ENCODE measurements at places on chromosomes 2 and 18.

GRCh38 chr2:233817361-233817911 is 36.9 kb downstream of the HJURP start:
- no peak for DNase-seq

DNA sequence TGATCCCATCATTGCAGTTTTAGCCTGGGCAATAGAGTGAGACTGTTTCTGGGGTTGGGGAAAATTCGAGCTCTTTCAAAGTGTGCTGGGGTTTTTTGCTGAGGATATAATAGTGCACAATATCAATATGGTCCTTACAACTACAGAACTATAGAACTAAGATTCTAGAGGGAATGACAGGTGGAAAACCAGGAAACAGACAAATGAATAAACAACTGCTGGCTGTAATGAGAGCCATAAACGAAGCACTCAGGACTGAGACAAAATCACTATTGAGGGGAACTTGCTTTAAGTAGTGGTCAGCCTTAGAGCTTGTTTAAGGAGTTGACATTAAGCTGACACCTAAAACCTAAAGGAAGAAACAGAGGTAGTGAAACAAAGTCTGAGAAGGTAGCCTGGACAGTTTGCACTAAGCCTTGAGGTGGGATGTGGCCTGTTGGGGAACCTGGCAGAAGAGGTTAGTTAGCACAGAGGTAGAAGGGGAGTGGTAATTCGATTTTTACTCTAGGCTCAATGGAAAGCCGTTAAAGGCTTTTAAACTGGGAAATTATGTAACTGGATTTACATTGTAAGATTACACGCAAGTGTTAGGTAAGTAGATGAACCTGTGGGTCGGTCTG is 33.8 kb downstream of the LCLAT1 start:
- no peak for DNase-seq

DNA sequence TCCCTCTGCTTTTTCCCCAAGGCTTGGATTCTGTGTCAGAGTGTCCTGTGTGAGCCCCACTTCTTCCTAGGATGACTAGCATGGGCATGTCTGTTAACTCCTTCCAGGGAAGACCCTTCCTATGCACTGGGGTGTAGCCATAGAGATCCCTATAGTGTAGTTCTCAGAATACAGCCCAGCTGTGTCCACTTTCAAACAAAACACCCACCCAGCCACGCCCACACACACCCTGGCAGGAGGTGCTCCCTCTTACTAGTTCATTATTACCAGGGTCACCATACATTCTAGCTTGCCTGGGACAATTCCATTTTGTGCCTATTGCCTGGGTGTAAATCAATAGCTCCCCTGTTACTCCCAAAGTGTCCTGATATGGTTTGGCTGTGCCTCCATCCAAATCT is 195.6 kb downstream of the MYCN start:
- DNase-seq = no peak

- no peak for DNase-seq
These were observed 55.2 kb downstream of the ANKRD12 start for GRCh38 chr18:9191658-9192256.

DNA sequence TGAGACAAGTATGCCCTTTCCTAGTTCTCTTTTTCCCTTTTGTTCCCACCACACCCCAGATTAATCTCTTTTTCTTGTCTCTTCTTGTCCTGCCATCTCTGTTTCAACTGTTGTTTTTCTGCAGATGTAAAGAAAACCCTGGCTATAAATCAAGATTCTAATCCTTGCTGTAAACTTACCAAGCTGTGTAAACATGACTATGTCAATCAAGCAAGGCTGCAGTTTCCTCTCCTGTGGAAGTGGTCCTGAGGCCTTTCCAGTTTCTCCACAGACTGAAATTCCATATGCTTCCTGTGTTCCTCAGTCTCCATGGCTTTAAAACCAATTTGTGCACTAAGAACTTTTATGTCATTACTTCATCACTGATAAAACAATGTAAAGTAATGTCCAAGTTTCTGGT is 288.8 kb upstream of the PIK3C3 start:
- DNase-seq = no peak

DNA sequence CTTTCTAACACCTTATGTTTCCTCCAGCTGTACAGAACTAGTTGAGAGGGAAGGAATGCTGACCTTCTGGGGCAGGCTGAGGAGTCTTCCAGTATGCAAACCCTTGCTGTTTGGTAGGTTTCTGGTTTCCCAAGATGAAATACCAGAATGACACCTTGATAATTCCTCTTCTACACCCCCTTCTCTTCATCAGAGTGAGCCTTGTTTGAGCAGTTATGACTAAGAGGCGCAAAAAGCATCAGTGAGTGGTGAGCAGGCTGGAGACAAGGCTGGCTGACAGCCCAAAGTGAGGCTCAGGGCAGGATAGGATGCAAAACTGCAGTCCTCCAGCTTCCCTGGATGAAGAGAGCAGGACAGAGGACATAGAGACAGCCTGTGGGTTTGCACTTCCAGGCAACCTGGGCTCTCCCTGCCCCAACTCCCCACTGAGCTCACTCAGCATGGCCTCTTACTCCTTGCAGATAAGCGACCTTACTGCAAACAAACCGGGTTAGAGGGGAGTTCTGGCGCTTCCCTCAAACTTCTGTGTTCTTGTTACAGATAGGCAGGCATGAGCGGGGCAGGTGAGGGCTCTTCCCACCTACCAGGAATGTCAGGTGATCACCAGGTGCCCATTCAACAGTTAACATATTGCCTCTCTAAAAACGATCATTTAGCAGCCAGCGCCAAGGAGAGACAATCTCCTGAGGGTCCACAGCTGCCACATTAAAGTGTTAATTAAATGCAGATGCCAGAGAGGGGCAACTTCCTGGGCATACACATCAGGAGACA is 5.4 kb downstream of the MPPE1 start:
- no peak for DNase-seq
